Stimulated activated naive B cell treated with anti-CD40 and anti-IgM and Interleukin-4, amounts not matched to agents 10 μg/mL and 1 μg/mL and 100 μg/mL, for 72 hours (primary cell): ENCODE measurements at places on chromosomes 2 and 18.

- H3K4me3 ChIP-seq: no peak overlapping the region
- peaks cover 30% of the 10 kb centered on the region for H3K36me3 ChIP-seq
- peaks cover 10% of the 10 kb centered on the region for H3K4me1 ChIP-seq
- no peaks in the 10 kb centered on the region for H3K27me3 ChIP-seq
Observed at GRCh38 chr2:179952658-179953057, 54.4 kb downstream of the CWC22 start.

DNA sequence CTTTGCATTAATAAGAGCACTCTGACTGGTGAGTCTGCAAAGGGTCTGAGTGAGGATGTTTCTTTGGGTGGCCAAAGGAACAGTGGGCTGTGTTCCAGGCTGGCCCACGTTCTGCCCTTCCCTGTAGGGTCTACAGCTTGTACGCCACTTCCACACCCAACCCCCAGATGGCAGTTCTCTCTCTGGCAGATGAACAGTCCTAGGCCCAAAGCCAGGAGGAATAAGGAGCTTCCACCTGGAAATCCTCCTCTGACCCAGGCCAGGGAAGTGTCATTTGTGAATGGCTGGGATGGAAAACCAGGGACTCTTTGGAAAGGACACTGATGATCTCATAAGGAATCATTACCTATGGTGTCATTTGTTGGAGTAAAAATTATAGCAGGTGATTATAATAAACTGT lies 6.6 kb downstream of the OTOF start:
- DNase-seq: no peak
- no peak overlapping the region for H3K4me3 ChIP-seq
- no peak overlapping the region for H3K27ac ChIP-seq
- H3K4me1 ChIP-seq: no peaks in the 10 kb centered on the region

GRCh38 chr18:7927119-7927518 lies 360.0 kb downstream of the PTPRM start:
- H3K27ac ChIP-seq: no peak overlapping the region
- H3K36me3 ChIP-seq: no peaks in the 10 kb centered on the region
- no peaks in the 10 kb centered on the region for H3K4me1 ChIP-seq
- no peaks in the 10 kb centered on the region for H3K27me3 ChIP-seq

GRCh38 chr18:51639541-51639940 lies 442.1 kb upstream of the MEX3C start:
- no peaks in the 10 kb centered on the region for H3K36me3 ChIP-seq
- H3K27ac ChIP-seq: no peak overlapping the region
- DNase-seq: no peak

DNA sequence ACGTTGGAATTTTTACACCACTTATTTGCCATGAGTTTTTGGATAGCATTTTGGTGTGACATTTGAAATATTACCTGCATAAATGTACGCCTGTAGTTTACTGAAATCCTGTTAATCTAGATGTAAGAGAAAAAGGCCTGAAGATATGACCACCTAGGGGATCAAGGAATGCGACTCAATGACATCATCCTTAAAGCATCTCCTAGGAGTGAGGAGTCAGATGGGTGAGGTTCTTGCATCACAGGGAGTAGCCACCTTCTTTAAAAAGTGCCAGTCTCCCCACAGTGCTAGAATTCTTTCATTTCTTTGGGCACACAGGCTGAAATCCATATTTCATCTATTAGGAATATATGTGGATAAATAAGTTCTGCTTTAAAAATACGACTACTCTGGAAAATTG lies 34.5 kb downstream of the ADCYAP1 start:
- H3K4me1 ChIP-seq: no peaks in the 10 kb centered on the region
- no peak overlapping the region for H3K27ac ChIP-seq
- H3K36me3 ChIP-seq: no peaks in the 10 kb centered on the region
- H3K4me3 ChIP-seq: no peak overlapping the region
- peaks cover 12% of the 10 kb centered on the region for H3K27me3 ChIP-seq
- DNase-seq: no peak

- H3K4me3 ChIP-seq: no peak overlapping the region
- no peak for DNase-seq
- no peak overlapping the region for H3K27ac ChIP-seq
- H3K27me3 ChIP-seq: no peaks in the 10 kb centered on the region
- no peaks in the 10 kb centered on the region for H3K4me1 ChIP-seq
Observed at GRCh38 chr2:76330865-76331264, 620.1 kb upstream of the GCFC2 start.

DNA sequence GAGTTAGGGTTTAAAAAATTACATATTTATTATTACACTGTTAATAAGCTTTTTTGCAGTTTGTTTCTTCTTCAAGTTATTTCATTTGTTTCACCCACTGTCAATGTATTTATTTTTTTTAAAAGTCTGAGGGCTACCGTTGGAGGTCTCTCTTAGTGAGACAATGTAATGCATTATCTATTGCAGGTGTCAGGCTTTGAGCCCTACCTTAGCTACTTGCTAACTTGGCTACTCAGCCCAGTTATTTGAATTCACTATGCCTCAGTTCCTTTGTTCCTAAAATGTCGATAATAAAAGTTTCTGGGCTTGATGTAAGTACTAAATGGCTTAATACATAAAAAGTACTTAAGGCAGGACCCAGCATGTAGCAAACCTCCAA lies 458 bp upstream of the TFPI start:
- no peaks in the 10 kb centered on the region for H3K36me3 ChIP-seq
- no peak overlapping the region for H3K27ac ChIP-seq
- no peaks in the 10 kb centered on the region for H3K4me1 ChIP-seq
- no peaks in the 10 kb centered on the region for H3K27me3 ChIP-seq

GRCh38 chr18:31042084-31042405 lies 497 bp downstream of the DSC3 start:
- peak overlapping the region; percentile 94 for H3K27ac ChIP-seq
- peaks cover 11% of the 10 kb centered on the region for H3K36me3 ChIP-seq
- peaks cover 42% of the 10 kb centered on the region for H3K27me3 ChIP-seq
- H3K4me3 ChIP-seq: peak overlapping the region; percentile 53
- H3K4me1 ChIP-seq: peaks cover 9% of the 10 kb centered on the region

GRCh38 chr2:72605836-72606442 lies 219.9 kb downstream of the EXOC6B start:
- H3K27ac ChIP-seq: no peak overlapping the region
- no peak overlapping the region for H3K4me3 ChIP-seq
- peaks cover 2% of the 10 kb centered on the region for H3K36me3 ChIP-seq

GRCh38 chr2:75751360-75751759 lies 40.6 kb upstream of the GCFC2 start:
- H3K36me3 ChIP-seq: no peaks in the 10 kb centered on the region
- H3K4me3 ChIP-seq: no peak overlapping the region
- H3K27me3 ChIP-seq: peaks cover 7% of the 10 kb centered on the region
- no peak for DNase-seq

DNA sequence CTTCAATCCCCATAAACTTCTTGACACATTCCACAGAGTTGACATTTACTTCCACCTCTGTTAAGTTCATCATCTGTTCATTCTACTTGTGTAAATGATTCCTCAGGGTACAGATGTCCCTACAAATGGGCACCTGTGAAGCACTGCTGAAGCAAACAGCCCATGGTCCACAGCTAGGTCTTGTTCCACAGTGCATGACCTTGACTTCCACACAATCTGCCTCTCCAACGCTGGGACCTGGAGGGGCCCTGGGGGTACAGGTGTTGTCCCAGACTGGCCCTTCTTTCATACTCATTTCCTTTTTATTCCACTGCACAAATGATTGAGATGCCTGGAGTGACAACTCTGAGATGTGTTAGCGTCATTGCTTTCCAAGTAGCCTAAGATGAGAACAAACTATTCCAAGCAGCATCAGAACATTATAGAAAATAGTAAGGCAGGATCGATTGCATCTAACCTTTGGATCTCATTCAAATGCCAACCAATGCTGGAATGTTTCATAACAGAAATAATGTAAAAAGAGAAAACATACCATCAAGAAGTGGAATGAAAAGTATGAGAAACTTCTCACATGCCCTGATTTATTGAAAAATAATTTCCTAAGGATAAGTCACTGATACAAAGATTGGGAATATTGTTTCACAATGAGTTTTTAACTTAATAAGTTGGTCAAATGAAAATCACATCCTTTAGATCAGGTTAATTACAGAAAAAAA lies 31.2 kb downstream of the PIEZO2 start:
- H3K27ac ChIP-seq: no peak overlapping the region
- DNase-seq: no peak
- H3K4me1 ChIP-seq: no peaks in the 10 kb centered on the region
- no peaks in the 10 kb centered on the region for H3K36me3 ChIP-seq
- no peaks in the 10 kb centered on the region for H3K27me3 ChIP-seq

GRCh38 chr2:127641846-127642507 lies 4.0 kb upstream of the GPR17 start:
- H3K27me3 ChIP-seq: no peaks in the 10 kb centered on the region
- H3K4me3 ChIP-seq: peak overlapping the region; percentile 32
- DNase-seq: no peak
- H3K4me1 ChIP-seq: peaks cover 79% of the 10 kb centered on the region
- H3K36me3 ChIP-seq: no peaks in the 10 kb centered on the region

DNA sequence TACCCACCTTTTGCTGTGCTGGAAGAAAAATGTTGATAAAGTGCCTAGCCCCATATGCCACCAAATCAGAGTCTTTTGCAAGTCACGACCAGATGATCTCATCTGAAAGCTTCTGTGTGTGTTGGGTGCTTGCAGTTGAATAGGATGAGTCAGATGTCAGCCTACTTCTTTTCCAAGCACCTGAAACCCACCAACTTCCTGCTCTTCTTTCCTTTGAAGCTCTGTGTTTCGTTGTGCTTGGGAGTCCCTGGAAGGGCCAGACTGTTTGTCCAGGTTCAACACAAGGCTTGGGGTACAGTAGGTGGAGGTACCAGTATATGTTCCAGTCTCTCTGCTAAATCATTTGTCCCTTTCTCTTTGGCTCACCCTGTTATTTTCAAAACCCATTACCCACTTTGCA lies 36.8 kb upstream of the LCLAT1 start:
- no peak for DNase-seq
- H3K27ac ChIP-seq: no peak overlapping the region
- H3K27me3 ChIP-seq: peaks cover 3% of the 10 kb centered on the region
- no peak overlapping the region for H3K4me3 ChIP-seq

DNA sequence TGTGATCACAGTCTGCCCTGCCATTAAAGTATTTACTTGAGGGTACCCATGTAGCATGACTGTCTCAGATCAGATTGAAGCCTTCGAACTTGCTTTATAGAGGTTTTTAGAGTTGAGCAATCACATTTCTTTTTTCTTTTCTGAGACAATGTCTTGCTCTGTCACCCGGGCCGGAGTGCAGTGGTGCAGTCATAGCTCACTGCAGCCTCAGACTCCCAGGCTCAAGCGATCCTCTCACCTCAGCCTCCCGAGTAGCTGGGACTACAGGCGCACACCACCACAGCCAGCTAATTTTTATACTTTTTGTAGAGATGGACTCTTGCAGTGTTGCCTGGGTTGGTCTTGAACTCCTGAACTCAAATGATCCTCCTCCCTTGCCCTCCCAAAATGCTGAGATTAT lies 153.4 kb downstream of the AGAP1 start:
- DNase-seq: no peak
- no peaks in the 10 kb centered on the region for H3K36me3 ChIP-seq
- H3K4me3 ChIP-seq: no peak overlapping the region
- no peak overlapping the region for H3K27ac ChIP-seq
- no peaks in the 10 kb centered on the region for H3K4me1 ChIP-seq
- peaks cover 15% of the 10 kb centered on the region for H3K27me3 ChIP-seq
